ENCODE measurements at places on chromosomes 1 and 21.

GRCh38 chr1:112761714-112762480 is 46.8 kb upstream of the PPM1J start:
- no peak for DNase-seq

DNA sequence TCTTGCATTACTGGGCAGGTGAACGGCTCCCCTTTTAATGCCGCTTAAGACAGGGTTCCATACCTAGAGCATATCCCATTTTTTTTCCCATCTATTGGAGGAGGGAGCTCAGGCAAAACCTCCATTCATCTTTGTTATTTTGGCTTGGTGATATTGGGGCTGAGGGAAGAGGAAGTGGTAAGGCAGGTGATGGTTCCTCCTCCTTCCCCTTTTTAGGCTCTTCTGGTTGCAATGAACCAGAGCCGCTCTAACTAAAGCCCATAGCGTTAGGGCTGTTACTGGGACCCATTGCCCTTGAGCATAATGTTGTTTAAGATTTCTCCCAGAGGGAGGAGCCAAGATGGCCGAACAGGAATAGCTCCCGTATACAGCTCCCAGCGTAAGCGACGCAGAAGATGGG is 21.1 kb downstream of the PYHIN1 start:
- no peak for DNase-seq

- DNase-seq, result no peak
Observed at GRCh38 chr1:2587071-2587859, 688 bp downstream of the PRXL2B start.

GRCh38 chr21:36627242-36627641 is 71.7 kb upstream of the SIM2 start:
- DNase-seq, result no peak

DNA sequence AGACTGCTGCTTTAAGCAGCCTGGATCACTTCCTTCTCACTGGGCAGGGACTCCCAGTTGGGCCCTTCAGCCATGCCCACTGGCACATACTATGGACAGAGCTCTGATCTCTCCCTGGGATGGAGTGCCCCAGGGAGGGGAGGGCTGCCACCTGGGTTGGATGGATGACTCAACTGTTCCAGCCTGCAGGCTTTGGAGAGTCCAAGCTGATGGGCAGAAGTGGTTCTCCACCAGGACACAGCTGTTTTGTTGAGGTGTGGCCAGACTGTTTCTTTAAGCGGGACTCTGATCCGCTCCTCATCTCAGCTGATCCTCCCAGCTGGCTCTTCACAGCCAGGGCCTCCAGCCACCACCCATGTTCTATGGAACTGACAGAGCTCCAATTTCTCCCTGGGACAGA is 166.9 kb downstream of the MAGI3 start:
- DNase-seq, result no peak

GRCh38 chr1:32247983-32248889 is 1.2 kb downstream of the FAM167B start:
- peak; percentile 65 for DNase-seq

DNA sequence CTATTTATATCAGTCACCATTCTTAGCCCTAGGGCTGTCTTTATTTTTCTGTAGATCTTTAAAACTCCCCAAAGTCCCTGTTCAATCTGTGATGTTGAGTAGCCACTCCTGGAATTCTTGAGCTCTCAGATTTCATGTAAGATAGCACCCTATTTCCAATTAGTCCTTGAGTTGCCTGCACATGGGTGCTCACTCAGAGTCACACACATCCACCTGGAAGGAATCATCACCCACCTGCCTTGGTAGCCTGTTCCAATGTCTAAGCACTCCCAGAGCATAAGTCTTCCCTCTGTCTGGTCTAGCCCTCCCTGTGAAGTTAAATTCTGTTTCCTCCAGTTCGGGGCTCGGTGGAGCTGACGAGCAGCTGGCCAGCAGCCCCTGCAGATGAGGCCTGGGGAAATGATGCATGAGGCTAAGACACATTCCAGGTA is 14.7 kb upstream of the ATF3 start:
- no peak for DNase-seq

GRCh38 chr1:214463596-214463995 is 87.8 kb downstream of the PTPN14 start:
- no peak for DNase-seq

DNA sequence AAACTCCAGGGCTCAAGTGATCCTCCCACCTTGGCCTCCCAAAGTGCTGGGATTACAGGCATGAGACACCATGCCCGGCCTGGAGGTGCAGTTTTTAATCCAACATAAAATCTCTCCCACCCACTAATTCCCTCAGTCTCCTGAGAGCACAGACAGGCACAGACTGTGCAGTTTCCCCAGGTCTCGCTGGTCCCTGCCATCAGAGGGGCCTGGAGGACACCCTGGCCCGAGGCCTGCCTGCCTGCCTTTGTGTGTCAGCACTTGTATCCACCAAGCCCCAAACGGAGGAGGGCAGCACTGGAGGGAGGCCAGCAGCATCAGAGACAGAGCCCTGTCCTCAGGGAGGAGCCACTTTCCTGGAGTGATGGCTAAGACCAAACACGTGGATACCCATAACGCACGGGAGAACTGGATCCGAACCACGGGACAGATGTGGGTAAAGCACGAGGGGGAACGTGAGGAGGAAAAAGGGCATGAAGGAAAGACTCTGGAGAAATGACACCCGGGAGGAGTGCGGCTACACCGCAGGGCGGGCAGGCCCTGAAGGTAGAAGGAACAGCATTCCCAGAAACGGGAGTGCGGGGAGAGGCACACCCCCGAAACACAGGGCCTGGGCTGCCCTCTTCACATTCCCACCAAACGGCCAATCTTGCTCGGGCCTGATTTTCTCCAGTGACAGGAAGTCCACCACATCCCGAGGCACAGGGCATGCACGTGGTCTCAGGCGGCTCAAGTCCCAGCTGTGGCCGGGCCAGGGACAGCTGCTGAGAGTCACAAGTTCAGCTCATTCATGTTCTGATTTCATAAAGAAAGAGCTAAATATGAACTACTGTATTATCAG is 29.7 kb downstream of the NPHP4 start:
- no peak for DNase-seq

DNA sequence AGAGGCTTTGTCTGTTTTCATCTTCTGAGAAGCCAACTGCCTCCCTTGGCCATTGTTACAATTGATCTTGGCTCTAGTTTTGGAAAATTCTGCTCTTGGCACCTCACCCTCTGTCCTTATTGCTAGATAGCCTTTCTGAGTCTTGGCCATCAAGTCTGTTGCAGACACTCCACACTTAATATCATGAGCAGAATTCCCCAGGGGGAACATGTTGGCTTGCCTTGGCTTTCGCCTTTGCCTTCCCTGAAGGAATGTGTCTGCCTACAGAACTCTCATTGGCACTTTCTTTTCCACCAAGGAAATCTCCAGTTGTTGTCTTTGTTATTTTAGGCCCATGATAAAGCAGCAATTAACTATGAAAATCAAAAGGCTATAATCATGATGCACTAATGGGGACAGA is 42.7 kb upstream of the LDLRAP1 start:
- DNase-seq, result no peak

DNA sequence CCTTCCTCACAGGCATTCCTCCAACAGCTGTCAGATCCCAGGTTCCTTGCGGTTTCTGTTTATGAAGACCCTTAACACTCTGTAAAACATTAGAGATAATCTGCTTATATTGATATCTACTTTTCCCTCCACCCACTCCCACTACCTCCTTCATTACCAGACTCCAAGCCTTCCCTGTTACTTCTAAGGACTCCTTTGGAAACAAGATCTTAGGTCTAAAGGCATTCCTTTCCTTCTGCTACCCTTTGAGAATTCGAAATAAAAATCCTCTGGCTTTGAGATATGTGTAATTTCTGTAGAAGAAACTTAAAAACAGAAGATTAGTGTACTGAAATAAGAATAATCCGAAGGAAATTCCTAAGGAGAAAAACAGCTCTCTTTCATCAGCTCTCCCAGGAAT is 23.7 kb upstream of the LYPLAL1 start:
- DNase-seq, result no peak

DNA sequence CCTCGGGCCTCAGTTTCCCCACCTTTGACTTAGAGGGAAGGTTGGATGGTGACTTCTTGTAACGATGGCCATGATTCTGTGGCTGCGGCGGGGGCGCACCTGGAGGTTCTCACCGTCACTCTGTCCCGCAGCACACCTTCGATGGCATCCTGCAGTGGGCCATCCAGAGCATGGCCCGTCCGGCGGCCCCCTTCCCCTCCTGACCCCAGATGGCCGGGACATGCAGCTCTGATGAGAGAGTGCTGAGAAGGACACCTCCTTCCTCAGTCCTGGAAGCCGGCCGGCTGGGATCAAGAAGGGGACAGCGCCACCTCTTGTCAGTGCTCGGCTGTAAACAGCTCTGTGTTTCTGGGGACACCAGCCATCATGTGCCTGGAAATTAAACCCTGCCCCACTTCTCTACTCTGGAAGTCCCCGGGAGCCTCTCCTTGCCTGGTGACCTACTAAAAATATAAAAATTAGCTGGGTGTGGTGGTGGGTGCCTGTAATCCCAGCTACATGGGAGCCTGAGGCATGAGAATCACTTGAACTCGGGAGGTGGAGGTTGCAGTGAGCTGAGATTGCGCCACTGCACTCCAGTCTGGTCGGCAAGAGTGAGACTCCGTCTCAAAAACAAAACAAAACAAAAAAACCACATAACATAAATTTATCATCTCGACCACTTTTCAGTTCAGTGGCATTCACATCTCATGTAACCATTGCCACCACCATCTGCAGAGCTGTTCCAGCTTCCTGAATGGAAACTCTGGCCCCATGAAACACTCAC is 2.1 kb upstream of the PFKL start:
- peak; percentile 51 for DNase-seq

GRCh38 chr21:45571641-45572040 is 29.4 kb upstream of the SLC19A1 start:
- no peak for DNase-seq

GRCh38 chr1:54227091-54227602 is 27.2 kb downstream of the MRPL37 start:
- no peak for DNase-seq

DNA sequence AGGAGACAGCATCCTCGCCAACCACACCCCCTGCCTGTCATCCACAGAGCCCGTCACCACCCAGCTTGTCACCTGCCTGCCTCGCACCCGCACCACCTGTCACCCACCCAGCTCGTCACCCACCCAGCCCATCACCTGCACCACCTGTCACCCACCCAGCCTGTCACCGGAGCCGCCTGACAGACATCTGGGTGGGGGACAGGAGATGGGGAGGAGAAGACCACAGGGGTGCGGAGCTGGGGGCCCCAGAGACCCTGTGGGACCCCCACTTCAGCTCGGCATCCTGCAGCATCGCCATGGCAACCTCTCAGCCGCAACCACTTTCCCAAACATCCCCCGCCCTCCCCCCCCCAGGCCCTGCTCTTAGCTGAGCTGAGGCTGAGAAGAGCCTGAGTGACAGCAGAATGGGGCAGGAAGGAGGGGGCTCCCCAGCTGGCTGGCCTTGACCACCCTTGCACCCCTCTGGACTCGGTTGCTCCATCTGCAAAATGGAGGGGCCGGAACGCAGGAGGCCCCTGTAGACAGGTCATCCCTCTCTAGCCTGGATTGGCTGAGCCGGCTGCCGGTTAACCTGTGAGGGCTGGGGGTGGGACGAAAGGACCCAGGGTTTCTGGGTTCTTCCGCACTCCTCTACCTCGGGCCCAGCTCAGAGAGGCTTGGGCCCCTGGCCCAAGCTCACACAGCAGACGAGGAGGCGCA is 11.6 kb downstream of the AHDC1 start:
- DNase-seq, result no peak

DNA sequence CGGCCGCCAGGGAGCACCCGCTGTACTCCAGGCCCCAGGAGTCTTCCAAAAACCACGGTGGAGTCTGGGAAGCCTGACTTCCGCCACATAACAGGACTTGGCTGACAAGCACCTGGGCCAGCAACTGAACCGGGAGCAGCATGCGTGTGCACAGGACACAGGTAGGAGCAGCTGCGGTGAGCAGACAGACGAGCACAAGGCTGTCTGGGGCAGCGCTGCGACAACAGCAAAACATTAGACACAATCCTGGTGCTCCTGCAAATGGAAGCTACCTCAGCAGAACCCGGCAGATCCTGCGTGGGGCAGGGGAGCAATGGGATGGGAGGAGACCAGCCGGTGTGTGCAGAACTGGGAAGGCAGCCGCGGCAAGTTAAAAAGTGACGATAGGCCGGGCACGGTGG is 80.4 kb downstream of the NPHP4 start:
- no peak for DNase-seq

DNA sequence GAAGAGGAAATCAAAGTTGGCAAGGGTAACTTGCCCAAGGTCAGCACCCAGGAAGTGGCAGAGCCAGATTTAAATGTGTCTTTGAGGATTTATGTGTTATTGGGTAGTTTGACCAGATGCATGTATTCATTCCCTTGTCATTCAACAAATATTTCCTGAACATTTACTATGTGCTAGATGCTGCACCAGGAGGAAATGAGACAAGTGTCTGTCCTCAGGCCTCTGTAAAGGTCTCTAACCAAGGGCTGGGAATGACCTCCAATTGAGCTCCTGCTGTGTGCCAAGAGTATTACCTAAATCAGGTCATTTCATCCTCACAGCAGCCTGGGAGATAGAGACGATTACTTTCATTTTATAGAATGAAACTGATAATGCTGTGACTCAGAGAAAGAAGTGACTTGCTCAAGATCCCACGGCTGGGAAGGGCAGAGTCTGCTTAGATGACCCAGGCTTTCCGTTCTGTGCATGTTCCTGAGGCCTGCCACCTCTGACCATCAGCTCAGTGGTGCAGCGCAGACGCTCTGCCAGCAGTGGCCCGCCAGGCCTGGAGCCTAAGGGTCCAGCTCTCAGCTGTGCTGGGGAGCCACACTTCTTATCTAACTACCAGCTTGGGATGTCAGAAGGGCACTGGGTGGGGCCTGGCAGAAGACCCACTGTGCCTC is 3.5 kb upstream of the TTC22 start:
- no peak for DNase-seq

GRCh38 chr1:17060306-17060749 is 6.5 kb upstream of the SDHB start:
- no peak for DNase-seq

GRCh38 chr21:26956813-26957212 is 10.1 kb downstream of the ADAMTS5 start:
- no peak for DNase-seq

DNA sequence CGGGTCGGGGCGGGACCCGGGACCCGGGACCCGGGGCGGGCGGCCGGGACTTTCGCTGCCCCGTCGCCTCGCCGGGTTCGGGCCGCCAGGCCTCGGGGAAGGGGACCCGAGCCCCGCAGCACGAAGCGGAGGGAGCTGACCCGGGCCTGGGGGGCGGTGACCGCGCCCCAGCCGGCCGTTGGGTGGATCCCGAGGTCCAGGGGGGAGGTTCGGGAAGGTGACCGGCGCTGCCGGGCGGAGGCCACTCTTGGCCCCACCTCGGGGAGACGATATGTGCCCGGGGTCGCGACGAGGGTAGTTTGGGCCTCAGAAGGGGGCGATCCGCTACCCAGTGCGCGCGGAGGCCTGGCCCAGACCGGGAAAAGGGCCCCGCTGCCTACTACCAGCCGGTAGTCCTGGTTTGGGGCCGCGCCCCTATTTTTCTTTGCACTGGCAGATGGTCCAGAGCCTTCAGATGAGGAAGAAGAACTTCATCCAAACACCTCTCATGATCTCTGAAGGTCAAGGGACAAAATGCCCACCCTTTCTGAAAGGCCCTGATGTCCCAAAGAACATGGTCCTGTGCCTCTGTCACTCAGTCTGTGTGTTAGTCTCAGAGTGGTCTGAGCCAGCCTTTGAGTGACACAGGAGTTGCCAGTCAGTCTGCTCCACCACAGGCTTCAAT is 766 bp downstream of the AGO4 start:
- DNase-seq, result no peak
